ENCODE measurements at places on chromosomes 12 and 14.
A peak's percentile ranks its signal among the peaks of the same experiment; 100 is the strongest.

DNA sequence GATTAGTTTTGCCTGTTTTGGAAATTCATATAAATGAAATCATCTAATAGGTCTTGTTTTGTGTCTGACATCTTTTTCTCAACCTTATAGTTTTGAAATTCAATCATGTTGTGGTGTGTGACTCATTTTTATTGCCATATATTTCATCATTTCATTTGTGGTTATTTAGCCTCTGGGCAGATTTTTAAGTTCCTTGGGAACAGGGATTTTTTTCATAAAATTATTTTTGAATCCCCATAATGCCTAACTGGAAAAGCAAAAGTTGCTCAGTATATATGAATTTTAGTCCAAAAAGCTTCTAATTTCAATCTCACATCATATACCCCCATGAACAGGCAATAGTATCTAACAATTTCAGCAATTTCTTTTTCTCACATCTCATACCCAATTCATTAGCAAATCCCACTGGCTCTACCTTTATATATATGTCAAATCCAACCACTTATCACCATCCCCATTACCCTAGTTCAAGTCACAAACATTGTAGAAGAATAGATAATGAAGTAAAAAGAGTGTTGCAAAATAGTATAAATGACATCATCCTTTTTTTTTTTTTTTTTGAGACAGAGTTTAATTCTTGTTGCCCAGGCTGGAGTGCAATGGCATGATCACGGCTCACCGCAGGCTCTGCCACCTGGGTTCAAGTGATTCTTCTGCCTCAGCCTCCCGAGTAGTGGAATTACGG lies 2.6 kb upstream of the OR6J1 start:
- DNase-seq, result no peak

- no peak for DNase-seq
Observed at GRCh38 chr12:16347391-16348298, at the start of gene MGST1. MGST1 (plus strand) TSS chr12:16347645; CDS start chr12:16354253, 6,608 bp downstream.

DNA sequence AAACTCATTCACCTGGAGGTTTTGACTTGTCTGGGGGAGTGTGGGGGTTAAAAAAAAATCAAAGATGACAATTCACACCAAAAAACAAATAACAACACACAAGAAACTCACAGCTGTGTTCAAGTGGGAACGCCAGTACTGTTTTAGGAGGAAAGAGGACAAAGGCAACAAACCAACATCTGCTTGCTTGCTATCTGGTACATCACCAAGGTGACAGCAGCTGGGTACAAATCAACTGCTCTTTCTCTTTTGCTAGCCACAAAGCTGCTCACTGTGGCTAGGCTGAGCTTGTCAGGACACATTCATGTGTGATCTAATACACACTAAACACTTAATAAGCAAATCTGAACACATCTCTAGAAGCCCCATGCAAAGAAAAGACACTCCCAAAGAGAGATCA lies 128.0 kb upstream of the RAP1B start:
- no peak for DNase-seq

DNA sequence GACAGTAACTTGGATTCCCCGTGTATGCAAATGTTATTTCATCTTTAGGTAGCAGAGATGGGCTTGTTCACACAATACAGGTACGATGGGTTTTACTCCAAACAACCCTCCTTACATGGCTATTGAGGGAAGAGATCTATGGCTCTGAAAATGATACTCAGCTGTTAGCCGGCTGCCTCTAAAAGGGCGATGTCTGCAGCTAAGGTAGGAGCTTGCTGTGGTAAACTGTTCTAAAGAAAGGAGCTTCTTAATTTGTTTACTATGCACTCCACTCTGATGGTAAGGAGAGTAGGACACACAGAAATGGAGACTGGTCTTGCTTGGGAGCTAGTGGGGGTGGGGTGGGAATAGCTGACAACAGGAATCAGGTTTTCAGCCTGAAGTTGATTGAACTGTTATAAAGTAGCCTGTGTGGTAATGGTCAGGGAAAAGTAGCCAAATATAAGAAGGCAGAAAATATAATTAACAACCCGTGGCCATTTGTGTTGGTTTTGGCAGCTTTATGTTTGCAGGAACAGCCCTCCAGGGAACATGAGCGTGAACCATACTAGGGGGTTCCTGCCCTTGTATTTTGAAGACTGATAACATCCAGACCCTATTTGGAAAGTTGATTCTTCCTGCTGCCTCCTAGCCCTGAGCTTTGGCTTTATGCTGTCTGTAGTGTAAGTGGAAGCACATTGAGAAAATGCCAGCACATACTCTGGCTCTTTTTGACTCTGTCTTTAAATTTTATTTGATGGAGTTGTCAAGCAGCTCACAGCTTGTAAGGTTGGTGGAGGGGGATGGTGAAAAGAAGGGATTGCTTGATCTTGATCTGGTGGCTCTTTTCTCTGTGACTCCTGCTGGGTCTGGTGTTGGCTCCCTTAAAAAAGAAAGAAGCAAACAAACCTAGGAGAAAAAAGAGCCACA lies 929.8 kb downstream of the DIO2 start:
- DNase-seq, result peak; percentile 40

DNA sequence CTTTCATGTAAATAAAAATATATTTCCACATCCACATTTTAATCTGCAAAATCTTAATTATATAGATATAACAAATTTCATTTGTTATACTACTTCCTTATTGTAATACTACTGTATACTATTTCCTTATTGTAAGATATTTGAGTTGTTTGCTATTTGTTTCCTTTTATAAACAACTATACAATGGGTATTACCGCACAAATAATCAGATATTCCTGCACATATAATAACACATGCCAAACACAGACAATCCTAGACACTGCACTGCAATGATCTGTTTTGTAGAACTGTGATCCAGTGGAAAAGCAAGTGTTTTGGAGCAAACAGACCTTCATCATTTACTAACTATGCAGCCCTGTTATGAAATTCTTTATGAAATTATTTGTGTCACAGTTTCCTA lies 30.5 kb downstream of the PRKD1 start:
- no peak for DNase-seq

All from cerebellar cortex (tissue), 1 donor.